Mesothelial cell of epicardium (in vitro differentiated cells): ENCODE measurements at places on chromosomes 2 and 18.

DNA sequence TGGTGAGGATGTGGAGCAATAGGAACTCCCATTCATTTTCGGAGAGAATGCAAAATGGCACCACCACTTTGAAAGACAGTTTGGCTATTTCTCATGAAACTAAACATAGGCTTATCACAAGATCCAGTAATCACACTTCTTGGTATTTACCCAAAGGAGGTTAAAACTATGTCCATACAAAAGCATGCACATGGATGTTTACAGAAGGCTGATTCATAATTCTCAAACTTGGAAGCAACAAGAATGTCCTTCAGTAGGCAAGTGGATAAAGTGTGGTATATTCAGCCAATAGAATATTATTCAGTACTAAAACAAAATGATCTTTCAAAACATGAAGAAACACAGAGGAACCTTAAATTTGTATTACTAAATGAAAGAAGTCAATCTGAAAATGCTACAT, 440.6 kb downstream of the FBXO15 start:
- no peak for DNase-seq

DNA sequence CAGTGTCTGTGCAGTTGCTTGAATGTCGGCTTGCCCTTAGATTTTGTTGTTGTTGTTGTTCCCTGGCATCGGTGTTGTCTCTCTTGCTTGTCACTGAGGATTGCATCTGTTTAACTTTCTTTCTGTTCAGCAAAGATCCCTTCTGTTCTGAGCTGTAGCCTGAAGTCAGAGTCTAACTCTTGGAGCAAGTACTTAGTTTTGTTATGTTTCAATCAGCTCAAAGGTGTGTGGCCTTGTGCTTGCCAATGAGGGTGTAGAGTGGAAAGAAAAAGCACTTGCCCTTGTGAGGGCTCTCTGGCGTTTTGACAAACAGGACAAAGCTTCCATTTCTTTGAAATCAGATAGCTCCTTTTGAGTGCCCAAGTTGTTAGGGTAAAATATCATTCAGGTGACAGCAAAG, 757.1 kb upstream of the CDH7 start:
- no peak for DNase-seq

DNA sequence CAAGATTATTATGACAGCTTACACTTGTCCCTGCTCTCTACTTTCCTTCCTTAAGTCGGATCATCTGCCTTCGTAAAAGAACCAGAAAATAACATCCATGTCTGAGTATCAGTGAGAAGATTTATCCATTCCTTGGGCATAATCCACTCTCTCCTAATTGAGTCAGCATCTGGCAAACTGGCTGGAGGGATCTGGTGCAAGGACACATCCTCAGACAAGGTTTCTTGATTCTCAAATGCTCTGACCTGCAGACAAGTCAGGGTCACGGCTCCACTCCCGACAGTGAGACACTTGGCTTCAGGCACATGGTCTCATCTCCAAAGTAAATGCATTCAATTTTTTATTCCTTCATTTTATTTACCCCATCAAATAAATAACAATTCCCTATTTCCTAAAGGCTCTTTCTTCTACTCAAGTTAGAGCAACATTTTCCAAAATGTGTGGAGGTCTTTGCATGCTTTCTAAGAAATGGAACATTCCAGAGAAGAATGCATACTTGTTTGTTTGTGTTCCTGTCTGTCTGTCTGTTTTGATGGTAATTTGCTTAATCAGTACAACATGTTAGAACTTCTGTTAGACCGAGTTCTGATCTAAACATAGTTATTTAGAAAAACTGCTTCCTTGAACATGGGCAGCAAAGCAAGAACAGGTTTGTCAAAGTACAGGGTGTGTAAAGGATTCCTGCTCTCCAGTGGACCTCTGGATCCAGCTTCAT, 246.9 kb downstream of the IRS1 start:
- no peak for DNase-seq

- no peak for DNase-seq
Measured at GRCh38 chr2:110903548-110903947, 171.2 kb downstream of the ACOXL start.
